Neural crest cell (in vitro differentiated cells): ENCODE measurements at places on chromosomes 6 and 20. TPM values are rescaled to one million over a fixed set of nuclear protein-coding genes. Genes with fewer than 3 reads are reported as not detected.

DNA sequence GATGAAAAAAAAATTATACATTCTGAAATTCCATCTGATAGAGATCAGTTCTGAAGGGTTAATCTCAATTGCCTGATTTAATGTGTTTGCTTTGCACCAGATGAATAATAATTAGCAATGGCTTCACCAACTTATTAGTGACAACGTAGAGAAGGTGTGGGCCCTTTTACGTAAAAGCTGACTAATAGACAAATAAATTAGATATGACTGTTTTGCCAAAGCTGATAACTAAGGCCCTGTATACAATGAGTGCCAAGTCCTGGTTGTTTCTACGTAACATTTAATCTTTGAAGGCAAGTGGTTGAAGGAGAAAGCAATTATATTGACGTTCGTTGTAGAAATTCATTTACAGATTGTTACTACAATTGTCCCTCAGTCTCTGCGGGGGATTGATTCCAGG, 10.8 kb downstream of the SGK1 start:
- no peaks in the 10 kb centered on the region for H3K4me1 ChIP-seq
- no peak overlapping the region for H3K4me3 ChIP-seq
- no peak overlapping the region for H3K27ac ChIP-seq
- H3K27me3 ChIP-seq, result peaks cover 6% of the 10 kb centered on the region
- no peaks in the 10 kb centered on the region for H3K36me3 ChIP-seq
- no peak for DNase-seq

GRCh38 chr20:50582591-50583234, 72.5 kb downstream of the PTPN1 start:
- no peak overlapping the region for H3K4me3 ChIP-seq
- H3K4me1 ChIP-seq, result no peaks in the 10 kb centered on the region
- no peak overlapping the region for H3K27ac ChIP-seq

- H3K4me1 ChIP-seq, result peaks cover 13% of the 10 kb centered on the region
- H3K27me3 ChIP-seq, result no peaks in the 10 kb centered on the region
- no peak overlapping the region for H3K4me3 ChIP-seq
- no peak overlapping the region for H3K27ac ChIP-seq
- DNase-seq, result no peak
- H3K36me3 ChIP-seq, result no peaks in the 10 kb centered on the region
Observed at GRCh38 chr6:23910420-23910819, 215.6 kb upstream of the NRSN1 start.

The SLC17A9 gene
- 1.2 and 1.4 TPM in 2 replicates for total RNA-seq

The RAET1G gene
- not detected in 2 replicates for total RNA-seq
